Skin of body (tissue), 3 donors: ENCODE measurements at places on chromosomes 3 and 15.

DNA sequence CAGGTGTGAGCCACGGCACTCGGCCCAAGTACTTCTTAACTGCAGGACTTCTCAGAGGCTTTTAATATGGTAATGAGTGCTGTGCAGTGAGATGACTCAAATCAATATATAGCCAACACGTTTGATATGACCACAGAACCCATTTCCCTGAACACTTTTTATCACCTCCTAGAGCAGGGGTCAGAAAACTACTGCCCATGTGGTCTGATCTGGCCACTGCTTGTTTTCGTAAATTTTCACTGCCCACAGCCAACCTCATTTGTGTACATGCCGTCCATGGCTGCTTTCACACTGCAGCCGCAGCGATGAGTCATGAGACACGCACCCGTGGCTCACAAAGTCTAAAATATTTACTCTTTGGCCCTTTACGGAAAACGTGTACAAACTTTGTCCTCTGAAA lies 179.2 kb downstream of the RORA start:
- DNase-seq: no peak

- no peak for DNase-seq
These were observed 34.5 kb downstream of the MAGI1 start for GRCh38 chr3:66004244-66004643.

DNA sequence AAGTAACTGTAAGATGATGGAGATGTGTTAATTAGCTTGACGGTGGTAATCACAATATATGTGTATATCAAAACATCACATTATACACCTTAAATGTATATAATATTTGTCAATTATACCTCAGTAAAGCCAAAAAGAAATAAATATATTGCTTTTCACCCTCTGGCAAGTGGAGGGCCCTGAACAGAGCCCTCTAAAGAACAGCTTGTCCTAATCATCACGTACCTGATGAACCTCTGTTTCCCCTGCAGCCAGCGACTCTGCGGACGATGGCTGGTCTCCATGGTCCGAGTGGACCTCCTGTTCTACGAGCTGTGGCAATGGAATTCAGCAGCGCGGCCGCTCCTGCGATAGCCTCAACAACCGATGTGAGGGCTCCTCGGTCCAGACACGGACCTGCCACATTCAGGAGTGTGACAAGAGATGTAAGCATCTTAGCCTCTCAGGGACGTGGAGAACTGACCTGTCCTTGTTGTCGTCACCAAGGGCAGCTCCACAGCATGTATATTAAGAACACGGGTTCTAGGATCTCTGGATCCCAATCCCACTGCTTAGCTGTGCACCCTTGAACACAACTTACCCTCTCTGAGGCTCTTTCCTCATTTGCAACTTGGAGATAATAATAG lies 6.3 kb downstream of the THBS1 start:
- no peak for DNase-seq

DNA sequence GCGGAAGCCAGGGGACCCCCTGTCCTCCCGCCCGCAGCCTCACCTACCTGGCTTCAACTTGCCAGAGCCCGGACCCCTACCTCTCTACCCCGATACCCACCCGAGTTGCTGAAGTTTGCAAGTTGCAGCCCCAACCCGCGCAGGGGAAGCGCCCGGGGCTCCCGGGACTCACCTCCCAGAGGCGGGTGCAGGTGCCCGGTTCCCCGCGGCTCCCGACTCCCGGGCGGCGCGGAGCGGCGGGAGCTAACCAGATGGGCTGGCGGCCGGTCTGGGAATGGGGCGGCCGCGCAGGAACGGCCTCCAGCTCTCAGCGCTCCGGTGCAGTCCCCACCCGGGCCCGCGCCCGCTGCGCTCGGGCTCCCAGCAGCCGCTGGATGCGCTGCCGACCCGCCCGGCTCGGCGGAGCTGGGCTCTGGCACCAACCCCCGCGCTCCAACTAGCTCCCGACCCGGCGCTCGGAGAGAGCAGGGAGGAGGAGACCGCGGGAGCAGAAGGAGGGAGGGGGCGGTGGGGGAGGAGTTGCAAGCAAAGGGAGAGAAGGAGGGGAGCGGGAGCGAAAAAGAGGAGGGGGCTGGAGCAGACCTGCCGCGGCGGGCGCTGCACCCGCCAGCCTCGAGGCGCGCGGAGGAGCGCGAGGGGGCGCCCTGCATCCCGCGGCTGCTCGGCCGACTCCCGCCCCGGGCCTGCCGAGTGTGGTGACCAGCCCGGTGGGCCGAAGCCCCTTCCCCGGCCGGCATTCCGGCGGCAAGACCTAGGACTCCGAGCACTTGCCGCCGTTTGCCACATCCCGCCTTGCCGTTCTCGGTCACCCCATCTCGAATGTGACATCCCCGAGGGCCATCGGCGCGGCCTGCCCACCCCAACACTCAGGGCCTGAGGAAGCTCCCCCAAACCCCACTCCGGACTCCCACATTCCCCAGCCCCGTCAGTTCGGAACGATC lies at the start of gene SEMA5B:
TSS of gene SEMA5B (minus strand) at position 472 of the 941 bp plus-strand sequence. CDS start 66,500 bp downstream, outside the sequence.
- DNase-seq: peak; percentile 36

GRCh38 chr15:26759986-26760385 lies 12.9 kb downstream of the GABRB3 start:
- no peak for DNase-seq
